ENCODE measurements at places on chromosomes 5 and 9. TPM values are rescaled to one million over a fixed set of nuclear protein-coding genes. Genes with fewer than 3 reads are reported as not detected.

The DRD1 gene
- polyA plus RNA-seq: 0.21 TPM

The ITGA1 gene
- polyA plus RNA-seq: 7.5 TPM

The CATSPER3 gene
- polyA plus RNA-seq: 56.6 TPM

The CCL28 gene
- polyA plus RNA-seq: 3.8 TPM

The GMCL2 gene
- 53.5 TPM for polyA plus RNA-seq

The C5orf52 gene
- polyA plus RNA-seq: 35.0 TPM

The C9orf50 gene
- polyA plus RNA-seq: 14.6 TPM

The ANKRD31 gene
- polyA plus RNA-seq: 3.7 TPM

Measured in testis (tissue), 5 donors.